Tracheal epithelial cell (primary cell): ENCODE measurements at places on chromosomes 2 and 18. TPM values are rescaled to one million over a fixed set of nuclear protein-coding genes. Genes with fewer than 3 reads are reported as not detected.

The REG1B gene
- total RNA-seq: not detected in 2 replicates

The SULT1C4 gene
- total RNA-seq: 4.8 TPM in 1 of 2 replicates, not detected in the other

The CBLN2 gene
- total RNA-seq: not detected in 2 replicates

The NOSTRIN gene
- total RNA-seq: 0.43 and 0.72 TPM in 2 replicates

The TRAK2 gene
- 8.7 and 15.2 TPM in 2 replicates for total RNA-seq

The GPR155 gene
- 1.7 and 2.3 TPM in 2 replicates for total RNA-seq

The ADRA2B gene
- not detected in 2 replicates for total RNA-seq

The WNT10A gene
- 7.7 and 9.8 TPM in 2 replicates for total RNA-seq

The GPR39 gene
- total RNA-seq: 7.2 and 12.4 TPM in 2 replicates

The GPBAR1 gene
- total RNA-seq: 0.43 TPM in 1 of 2 replicates, not detected in the other

The GALR1 gene
- total RNA-seq: not detected in 2 replicates

The NEU2 gene
- total RNA-seq: not detected in 2 replicates

The DUSP2 gene
- total RNA-seq: 10.6 and 11.1 TPM in 2 replicates

The PREPL gene
- total RNA-seq: 19.0 and 29.8 TPM in 2 replicates

The CDH7 gene
- total RNA-seq: under 0.01 TPM in 2 replicates

The UGT1A5 gene
- 0.24 TPM in 1 of 2 replicates, not detected in the other for total RNA-seq
